Stimulated activated CD4-positive, alpha-beta T cell treated with anti-CD3 and anti-CD28 coated beads, Interleukin-15, amount 100 ng/mL, for 1 hour (primary cell): ENCODE measurements at places on chromosomes 1 and 21.
A peak's percentile ranks its signal among the peaks of the same experiment; 100 is the strongest.

- DNase-seq: no peak
Observed at GRCh38 chr1:17736625-17737024, 18.5 kb upstream of the ACTL8 start.

GRCh38 chr1:102531036-102531435, 534.3 kb upstream of the OLFM3 start:
- no peak for DNase-seq

DNA sequence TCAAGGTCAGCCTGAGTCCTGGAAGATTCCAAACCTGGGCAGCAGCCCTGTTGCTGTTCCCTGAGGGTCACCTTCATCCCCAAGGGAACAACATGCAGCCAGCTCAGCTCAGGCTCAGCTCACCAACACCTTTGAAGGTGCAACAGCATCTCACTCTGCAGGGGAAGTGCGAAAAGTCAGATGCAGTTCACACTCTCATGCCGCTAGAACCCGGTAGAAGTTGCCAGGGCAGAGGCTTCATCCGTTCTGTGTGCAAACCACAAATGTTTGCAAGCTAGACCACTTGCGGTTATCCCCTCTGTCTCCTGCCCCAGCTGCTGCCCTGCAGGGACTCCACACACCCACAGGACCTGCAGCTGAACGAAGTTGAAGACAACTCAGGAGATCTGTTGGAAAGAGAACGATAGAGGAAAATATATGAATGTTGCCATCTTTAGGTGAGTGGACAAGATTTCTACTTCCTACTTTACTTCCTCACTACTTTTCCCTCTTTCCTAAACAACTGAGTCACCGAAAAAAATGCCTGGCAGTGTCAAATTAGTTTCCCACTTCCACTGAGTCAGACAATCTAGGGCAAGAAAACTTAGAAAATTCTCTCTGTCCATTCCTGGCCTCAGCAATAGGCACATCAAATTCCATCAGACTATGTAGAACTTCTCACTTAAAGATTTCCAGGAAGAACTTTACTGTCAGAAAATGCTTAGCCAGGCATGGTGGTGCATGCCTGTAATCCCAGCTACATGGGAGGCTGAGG, 1.8 kb upstream of the FCRL6 start:
- DNase-seq: no peak

- DNase-seq: no peak
Observed at GRCh38 chr1:213993929-213994328, 6.2 kb downstream of the PROX1 start.

DNA sequence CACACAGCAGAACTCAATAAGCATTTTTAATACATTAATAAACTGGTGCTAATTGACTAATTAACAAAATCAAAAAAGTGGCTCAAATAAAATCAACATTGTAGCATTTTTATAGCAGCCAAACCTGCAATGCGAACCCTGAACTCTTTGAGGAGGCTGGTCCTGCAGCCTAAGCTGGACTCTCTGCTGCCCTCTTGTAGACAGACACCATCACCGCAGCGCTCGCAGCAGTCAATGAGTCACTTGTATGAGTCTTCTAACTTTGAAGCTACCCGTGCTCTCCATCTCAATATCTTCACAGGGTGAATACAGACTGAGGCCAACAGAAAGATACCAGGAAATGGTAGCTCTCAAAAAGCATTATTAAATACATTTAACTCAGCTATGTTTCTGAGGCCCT, 9.7 kb upstream of the KRTAP7-1 start:
- DNase-seq: peak; percentile 21

- DNase-seq: no peak
Observed at GRCh38 chr1:25657121-25657882, 40.7 kb downstream of the MAN1C1 start.

DNA sequence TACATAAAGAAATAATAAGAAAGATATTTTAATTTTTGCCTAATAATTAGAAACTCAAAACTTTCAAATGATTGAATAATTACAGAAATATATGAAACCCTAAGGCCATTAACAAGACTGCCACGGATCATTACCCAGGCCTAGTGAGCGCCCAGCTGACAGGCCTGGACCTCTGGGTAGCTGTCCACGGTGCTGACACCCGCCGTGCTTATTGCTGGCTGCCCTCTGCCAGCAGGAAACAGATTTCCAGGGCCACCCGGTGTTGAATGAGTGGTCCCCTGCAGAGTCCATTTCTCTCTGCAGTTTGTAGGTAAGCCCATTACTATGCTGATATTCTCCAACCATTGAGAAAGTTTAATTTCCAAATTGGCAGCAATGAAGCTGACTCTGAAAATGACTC, 254.4 kb upstream of the GJB5 start:
- DNase-seq: no peak

DNA sequence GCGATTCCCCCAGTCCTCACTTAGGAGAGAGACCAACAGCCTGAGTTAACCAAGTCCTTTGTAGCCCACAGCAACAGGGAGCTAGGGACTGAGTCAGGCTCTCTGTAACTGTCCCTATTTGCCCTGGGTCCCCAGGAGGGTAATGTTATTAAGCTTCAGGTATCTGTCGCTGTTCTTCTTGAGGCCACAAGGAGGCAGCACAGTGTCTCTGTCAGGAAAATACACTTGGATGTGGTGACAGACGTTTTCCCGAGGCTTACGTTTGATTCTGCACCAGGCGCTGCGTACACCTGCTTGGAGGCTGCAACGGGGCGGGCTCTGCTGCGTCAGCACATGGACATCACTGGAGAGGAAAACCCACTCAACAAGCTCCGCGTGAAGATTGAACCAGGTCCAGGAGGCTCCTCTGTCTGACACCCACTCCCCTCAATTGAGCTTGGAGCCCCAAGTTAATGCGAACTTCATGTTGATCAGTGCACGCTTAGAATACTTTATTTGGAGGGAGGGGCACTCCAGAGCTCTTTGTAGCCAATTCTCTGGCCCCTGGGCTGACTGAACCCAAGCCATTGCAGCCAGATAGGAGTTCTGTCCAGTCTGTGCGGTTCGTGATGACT, 10.7 kb upstream of the ELF3 start:
- no peak for DNase-seq

GRCh38 chr1:198455966-198456365, 84.5 kb downstream of the ATP6V1G3 start:
- no peak for DNase-seq

GRCh38 chr21:31560479-31560878, 99.0 kb upstream of the SOD1 start:
- DNase-seq: no peak

DNA sequence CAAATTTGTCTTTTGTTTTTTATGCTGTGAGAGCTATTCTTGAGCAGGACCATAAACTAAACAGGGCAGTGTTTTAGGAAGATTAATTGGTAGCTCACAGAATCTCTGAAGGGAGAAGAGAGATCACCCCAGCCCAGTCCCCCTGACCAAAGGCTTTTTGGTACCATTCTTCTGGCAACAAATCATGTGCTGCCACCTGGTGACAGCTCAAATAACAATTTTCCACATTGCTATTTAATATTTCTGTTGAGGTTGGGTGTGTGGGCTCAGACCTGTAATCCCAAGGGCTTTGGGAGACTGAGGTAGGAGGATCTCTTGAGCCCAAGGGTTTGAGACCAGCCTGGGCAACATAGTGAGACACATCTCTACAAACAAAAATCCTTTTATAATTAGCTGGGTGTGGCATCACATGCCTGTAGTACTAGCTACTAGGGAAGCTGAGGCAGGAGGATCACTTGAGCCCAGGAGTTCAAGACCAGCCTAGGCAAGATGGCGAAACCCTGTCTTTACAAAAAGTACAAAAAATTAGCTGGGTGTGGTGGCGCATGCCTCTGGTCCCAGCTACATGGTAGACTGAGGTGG, 2.2 kb upstream of the TESK2 start:
- no peak for DNase-seq
